ENCODE measurements at places on chromosomes 4 and X. TPM values are rescaled to one million over a fixed set of nuclear protein-coding genes. Genes with fewer than 3 reads are reported as not detected.

DNA sequence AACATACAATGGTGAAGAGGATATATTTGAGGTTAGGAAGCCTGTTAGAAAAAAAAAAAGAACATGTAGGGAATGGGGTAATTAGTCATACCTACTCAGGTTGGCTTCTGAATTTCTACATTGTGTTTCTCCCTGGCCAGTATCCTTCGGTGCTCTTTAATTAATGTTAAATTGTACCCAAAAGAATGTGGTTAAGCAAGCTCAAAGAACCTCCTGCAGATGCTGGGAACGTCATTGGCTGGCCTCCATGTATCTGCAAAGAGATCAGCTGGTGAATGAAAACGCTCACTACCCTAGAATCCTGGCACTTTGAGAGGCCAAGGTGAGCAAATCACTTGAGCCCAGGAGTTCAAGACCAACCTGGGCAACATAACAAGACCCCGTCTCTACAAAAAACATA, 942.3 kb upstream of the PRKX start:
- no peak for DNase-seq

DNA sequence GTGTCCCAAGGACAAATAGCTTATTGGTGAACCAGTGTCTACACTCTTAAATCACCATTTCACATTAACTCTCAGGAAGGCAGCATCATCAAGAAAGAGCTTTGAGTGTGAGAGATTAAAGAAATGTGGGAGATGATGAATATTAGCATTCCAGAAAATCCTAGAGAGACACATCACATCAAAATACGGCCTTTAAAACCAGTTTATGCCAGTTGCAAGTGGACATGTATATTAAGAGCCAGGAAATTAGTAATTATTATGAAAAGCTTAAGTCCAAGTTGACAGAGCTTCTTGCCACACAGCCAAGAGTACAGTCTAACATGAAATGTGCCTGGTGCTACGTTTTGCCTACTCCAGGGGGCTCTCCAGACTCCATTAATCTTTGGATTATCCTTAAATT, 503.0 kb upstream of the BOD1L1 start:
- DNase-seq: no peak

DNA sequence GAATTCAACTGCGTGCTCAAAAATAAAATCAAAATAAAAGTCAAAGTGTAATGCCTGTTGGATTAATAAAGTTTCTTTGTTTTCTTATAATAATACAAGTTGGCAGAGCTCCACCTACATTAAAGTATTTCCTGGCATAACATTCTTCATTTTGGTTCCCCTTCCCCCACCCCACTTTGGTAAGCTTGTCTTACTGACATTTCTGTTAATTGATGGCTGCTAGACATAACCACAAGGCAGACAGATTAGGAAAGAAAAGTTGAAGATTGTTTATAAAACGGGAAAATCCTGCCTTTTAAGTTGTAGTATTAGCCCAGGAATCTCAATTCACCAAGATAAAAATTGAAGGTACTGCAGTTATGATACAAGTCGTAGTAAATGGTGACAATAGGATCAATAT, 246.5 kb upstream of the RPS6KA3 start:
- peak; percentile 28 for DNase-seq

GRCh38 chr4:129561886-129562671, 466.1 kb downstream of the C4orf33 start:
- DNase-seq: peak; percentile 75

DNA sequence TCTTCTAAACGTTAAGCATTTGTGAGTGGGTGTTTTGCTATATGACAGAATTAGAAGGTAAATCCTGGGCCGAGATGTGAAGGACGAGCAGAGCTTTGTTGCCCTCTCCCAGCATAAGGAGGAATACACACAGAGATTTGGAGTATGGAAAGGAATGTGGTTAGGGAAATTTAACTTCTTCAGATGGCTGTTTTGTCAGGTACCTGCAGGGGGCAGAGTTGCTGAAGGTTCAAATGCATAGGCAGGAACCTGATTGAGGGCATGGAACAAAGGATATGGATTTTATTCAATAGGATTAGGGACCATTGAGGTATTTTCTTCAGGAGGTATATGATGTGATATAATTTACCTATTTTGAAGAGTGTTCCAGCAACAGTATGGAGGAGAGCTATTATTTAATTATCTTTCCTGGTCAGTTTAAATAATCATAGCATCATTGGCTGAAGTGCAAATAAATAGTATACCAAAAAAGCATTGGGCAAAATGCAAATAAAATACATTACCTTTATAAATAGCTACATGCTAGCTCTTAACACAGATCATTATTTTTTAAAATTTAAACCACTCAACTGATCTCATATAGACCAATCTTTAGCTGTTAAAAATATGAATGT, 143.6 kb downstream of the SLIT2 start:
- peak; percentile 45 for DNase-seq

GRCh38 chr4:100095729-100096595, 94.3 kb downstream of the DDIT4L start:
- peak; percentile 64 for DNase-seq

GRCh38 chrX:84078991-84079390, 109.0 kb downstream of the RPS6KA6 start:
- DNase-seq: no peak

GRCh38 chr4:17272154-17272553, 239.7 kb downstream of the QDPR start:
- DNase-seq: no peak

DNA sequence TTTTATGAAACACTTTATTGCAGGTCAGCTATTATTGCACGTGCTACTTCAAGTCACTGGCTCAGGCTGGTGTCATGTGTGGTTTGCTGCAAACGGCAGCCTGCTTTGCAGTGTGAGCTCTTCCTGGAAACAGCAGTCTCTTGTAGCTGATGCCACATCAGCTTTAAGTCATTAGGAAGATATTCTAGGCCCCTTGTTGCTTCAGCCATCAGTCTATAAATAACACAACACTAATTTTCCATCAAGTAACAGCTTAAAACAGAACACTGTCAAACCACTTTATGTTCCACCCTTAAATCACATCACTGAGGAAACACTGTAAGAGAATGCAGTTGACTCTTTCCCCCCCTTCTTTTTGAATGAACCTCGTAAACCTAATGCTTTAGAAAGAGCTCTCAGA, 93.8 kb downstream of the GATB start:
- DNase-seq: no peak

GRCh38 chrX:57313583-57314215, 27.2 kb downstream of the FAAH2 start:
- no peak for DNase-seq

DNA sequence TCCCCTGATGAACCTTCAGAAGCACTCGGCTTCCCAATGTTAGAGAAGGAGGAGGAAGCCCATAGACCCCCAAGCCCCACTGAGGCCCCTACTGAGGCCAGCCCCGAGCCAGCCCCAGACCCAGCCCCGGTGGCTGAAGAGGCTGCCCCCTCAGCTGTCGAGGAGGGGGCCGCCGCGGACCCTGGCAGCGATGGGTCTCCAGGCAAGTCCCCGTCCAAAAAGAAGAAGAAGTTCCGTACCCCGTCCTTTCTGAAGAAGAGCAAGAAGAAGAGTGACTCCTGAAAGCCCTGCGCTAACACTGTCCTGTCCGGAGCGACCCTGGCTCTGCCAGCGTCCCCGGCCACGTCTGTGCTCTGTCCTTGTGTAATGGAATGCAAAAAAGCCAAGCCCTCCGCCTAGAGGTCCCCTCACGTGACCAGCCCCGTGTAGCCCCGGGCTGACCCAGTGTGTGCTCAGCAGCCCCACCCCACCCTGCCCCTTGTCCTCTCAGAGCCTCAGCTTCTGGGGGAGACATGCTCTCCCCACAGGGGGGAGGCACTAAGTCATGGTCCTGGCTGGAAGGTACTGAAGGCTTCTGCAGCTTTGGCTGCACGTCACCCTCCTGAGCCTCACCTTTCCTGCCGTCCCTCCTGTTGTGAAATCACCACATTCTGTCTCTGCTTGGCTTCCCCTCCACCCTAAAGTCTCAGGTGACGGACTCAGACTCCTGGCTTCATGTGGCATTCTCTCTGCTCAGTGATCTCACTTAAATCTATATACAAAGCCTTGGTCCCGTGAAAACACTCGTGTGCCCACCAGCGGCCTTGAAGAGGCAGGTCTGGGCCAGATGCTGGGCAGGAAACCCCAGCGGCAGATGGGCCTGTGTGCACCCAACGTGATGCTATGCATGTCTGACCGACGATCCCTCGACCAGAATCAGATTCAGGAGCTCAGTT, 34.7 kb downstream of the NOP14 start:
- no peak for DNase-seq

- DNase-seq: no peak
These were observed 20.1 kb downstream of the FBXO8 start for GRCh38 chr4:174263445-174263736.

DNA sequence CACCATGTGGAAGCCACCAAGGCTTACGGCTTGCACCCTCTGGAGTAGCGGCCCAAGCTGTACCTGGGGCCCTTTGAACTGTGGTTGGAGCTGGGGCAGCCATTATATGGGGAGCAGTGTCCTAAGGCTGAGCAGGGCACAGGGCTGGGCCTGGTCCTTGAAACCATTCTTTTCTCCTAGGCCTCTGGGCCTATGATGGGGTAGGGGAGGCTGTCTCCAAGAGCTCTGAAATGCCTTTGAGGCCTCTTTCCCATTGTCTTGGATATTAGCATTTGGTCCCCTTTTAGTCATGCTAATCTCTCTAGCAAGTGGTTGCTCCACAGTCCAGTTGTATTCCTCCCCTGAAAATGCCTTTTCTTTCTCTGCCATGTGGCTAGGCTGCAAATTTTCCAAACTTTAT, 96.4 kb upstream of the ARX start:
- DNase-seq: no peak

GRCh38 chrX:13756381-13756780, 21.8 kb downstream of the OFD1 start:
- no peak for DNase-seq

GRCh38 chr4:85475631-85476233, 782 bp downstream of the ARHGAP24 start:
- no peak for DNase-seq

DNA sequence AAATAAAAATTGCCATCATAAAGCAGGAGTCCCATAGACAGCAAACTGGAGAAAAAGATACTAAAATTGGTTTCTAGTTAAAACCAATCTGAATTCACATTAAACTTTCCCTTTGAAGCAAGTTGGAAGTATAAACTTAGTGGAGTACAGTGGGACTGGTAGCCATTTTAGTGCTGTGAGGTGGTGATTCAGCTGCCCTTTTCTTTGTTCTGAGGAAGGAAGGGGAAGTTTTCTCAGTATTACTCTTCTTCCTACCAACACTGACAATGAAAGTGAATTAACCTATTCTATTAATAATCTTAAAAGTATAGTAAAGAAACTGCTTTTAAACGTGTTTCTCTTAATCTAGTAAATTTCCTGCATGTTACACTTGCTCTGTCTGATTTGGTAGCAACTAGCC, 36.7 kb downstream of the SLC9A6 start:
- DNase-seq: peak; percentile 67

DNA sequence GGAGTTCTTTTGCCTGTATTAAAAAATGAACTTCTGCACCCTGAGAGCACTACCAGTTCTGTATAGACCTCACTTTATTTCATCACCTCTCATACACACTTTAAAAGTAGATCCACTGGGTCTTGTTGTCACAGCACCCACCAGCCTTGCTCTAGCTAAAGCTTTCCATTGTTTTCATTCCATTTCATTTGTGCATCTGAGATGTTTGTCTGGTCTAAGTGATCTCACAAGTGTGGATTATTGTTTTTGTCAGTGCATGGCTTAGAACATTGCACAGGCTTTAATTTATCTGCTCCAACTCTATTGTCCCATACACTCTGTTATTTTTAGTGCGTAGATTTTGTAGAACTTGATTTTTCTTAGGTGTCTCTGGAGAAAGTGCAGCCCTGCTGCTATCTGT, 1157.5 kb upstream of the PABPC4L start:
- no peak for DNase-seq

DNA sequence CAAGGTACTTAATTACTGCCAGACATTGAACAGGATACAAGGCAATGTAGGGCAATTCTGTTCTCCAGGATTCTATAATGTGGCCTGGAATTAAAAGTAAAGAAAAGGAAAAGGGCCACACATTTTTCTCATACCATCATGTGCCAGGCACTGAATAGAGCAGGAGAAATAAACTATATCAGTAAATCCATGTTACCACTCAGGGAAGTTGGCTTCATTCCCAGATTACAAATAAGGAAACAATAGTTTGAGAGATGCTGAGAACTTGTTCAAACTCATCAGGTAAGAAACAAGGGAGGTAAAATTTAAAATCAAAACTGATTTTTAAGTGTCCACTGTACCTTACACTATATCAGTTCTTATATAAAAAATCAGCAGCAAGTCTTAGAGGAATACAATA, 645.0 kb upstream of the ATOH1 start:
- peak; percentile 25 for DNase-seq

DNA sequence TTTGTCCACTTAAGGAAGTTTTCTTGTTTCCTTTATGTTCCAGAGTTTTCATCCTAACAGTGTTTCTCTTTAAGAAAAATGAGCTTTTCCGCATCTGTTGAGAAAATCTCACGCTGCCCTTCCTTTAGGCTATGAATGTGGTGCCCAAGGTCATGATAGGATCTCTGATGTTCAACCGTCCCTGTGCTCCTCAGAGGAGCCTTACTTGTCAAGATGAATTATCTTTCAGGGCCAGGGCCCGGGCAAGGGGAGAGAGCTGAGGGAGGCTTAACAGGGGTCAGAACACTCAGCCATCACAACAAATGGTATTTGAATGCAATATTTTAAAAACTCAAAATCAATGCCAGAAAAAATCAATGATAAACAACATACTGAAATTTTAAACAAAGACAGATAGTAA, 6.2 kb upstream of the NELFA start:
- no peak for DNase-seq

DNA sequence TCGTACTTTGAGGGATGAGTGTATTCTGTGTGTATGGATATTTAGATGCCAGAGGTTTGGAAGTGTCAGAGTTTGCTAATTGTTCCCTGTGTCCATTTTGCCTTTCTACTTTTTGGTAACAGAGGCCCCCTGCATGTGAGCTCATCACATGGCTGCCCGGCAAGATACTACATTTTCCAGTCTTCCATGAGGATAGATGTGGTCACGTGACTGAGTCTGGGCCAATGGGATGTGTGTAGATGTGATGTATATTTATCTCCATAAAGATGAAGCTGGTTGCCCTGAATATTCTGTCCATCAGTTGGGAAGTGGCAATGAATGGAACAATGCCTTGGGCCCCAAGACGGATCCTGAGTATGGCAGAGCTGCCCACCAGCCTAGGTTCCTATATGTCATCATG, 29.0 kb upstream of the SMS start:
- DNase-seq: no peak

Gene USP27X
- total RNA-seq: 3.0 TPM

Gene IL1RAPL1
- total RNA-seq: 1.3 TPM

Gene NSD2
- total RNA-seq: 171 TPM

Gene CLDN22
- not detected for total RNA-seq

Gene TLR10
- total RNA-seq: not detected

Gene TAF7L
- 1.1 TPM for total RNA-seq

Gene LIMCH1
- total RNA-seq: 18.6 TPM

Gene KCNIP4
- total RNA-seq: not detected

Gene SH3D19
- total RNA-seq: 92.8 TPM

Gene RHOXF2B
- not detected for total RNA-seq

Gene CFAP99
- 0.12 TPM for total RNA-seq

Gene GPR82
- not detected for total RNA-seq

Gene MTTP
- total RNA-seq: not detected

Gene NCAPG
- total RNA-seq: 66.4 TPM

Gene UGT2B11
- total RNA-seq: not detected

Gene SLC9B2
- total RNA-seq: 22.0 TPM
